Fibroblast of villous mesenchyme (primary cell): ENCODE measurements at places on chromosomes 12 and 14. TPM values are rescaled to one million over a fixed set of nuclear protein-coding genes. Genes with fewer than 3 reads are reported as not detected.

DNA sequence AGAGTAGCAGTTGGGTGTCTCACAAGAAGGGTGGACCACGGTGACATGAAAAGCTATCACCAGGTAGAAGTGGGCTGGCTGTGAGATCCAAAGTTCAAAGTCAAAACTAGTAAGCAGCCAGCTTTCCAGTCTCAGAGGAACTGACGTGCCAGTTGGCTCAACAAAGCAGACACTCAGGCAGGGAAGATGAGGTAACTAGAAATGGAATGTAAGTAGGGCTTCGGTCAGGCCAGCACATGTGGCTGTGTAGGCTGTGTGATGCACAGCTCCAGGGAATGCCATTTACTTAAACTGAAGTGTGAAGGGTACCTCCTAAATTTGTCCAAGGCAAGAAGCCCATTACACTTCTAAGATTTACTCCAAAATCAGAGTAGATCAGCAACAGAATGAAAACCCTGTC, 43.6 kb downstream of the PTPRR start:
- no peak for DNase-seq

GRCh38 chr14:70188322-70188658, 461 bp downstream of the SLC8A3 start:
- DNase-seq, result no peak

GRCh38 chr14:97977651-97978261, 1180.6 kb downstream of the VRK1 start:
- no peak for DNase-seq

- DNase-seq, result no peak
Observed at GRCh38 chr12:79317179-79317847, 373.5 kb downstream of the PAWR start.

DNA sequence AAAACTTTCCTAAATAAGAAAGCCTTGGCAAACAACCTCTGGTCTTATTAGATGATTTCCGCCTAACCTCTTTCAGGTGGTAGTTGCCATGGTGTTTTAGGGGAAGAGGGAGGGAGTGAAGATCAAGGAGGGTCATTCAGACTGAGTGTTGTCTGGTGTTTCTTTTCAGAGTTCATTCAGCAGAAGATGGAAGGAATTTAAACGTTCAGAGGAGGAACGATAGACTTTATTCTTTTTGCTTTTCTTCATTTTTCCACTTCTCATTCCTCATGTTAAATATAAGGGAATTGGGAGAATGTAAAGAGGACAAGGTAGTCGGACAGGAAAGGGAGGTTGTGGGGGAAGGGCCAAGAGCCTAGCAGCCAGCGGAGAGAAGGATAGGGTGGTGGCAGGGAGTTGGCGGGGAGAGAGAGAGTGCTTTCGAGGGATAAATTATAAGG, 17.4 kb upstream of the SALL2 start:
- no peak for DNase-seq

The TIGAR gene
- total RNA-seq, result 10.3 and 20.7 TPM in 2 replicates

DNA sequence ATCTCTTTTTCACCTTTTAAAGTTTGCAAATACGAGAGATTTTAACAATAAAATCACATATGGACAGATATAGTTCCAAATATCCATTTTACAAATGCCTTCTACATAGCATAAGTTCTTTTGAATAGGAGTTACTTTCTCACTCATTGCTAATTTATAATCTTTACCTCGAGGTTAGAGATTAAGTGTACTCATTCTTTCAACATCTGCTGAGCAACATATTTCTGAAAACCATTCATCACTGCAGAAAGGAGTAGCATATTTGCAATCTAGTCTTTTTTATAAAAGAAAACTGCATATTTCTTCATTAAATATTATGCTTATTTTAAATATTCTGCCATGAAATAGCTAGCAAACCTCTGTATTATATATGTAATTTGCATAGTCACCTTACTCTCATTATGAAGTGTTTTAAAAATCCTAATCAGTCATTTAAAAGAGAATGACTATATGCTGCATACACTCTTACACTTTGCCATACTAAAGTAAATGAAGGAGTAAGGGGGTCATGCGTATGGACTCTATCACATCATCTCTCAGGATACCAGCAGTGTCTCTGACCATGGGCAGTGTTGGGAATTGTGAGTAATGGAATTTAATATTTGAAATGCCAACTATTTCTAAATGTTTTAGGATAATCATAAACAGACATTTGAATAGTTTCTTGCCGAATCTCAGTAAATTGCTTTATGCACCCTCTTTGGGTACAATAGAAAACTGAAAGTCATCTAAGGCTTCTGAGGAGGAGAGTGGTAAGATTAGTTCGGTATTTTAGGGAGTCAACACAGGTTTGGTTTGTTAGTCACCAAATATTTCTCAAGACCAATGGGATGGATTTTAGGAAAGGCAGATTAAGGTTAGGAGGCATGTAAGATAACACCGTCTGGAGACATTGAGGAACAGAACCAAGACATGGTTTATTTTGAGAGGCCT, 524.8 kb upstream of the ATP2B1 start:
- DNase-seq, result peak; percentile 39

- no peak for DNase-seq
Observed at GRCh38 chr12:97288531-97288930, 174.1 kb upstream of the RMST start.

The KRR1 gene
- total RNA-seq, result 27.4 and 31.1 TPM in 2 replicates

DNA sequence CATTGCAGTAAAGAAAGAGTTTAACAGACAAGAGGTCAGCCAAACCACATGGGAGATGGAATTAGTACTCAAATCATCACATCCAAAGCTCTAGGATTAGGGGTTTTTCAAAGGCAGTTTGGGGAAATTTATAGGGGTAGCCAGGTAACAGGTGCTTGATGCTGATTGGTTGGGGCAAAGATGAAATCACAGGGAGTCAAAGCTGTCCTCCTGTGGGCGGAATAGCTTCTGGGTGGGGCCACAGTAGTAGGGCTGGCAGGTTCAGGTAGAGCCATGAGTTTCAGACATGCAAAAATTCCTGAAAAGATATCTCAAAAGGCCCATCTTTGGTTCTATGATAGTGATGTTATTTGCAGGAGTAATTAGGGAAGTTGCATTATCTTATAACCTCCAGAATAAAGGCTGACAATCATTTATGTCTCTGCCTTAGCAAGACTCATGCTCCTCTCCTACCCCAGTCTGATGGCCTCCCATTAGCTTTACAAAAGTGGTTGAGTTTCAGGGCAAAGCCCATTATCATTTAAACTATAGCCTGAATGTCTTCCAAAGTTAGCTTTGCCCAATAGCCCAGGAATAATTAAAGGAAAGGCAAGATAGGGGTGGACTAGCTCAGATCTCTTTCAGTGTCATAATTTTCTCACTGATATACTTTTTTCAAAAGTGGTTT, 42.1 kb upstream of the CNTN1 start:
- no peak for DNase-seq

GRCh38 chr12:91111366-91112325, at the start of gene LUM:
Gene LUM, minus strand, starts transcription at chr12:91111494. Its CDS starts 2,515 bp downstream, at chr12:91108979.
- peak; percentile 95 for DNase-seq

The CATSPERB gene
- total RNA-seq, result under 0.01 TPM in 1 of 2 replicates, not detected in the other

The PLEKHG7 gene
- not detected in 2 replicates for total RNA-seq

The TMPRSS12 gene
- under 0.01 TPM in 1 of 2 replicates, not detected in the other for total RNA-seq

DNA sequence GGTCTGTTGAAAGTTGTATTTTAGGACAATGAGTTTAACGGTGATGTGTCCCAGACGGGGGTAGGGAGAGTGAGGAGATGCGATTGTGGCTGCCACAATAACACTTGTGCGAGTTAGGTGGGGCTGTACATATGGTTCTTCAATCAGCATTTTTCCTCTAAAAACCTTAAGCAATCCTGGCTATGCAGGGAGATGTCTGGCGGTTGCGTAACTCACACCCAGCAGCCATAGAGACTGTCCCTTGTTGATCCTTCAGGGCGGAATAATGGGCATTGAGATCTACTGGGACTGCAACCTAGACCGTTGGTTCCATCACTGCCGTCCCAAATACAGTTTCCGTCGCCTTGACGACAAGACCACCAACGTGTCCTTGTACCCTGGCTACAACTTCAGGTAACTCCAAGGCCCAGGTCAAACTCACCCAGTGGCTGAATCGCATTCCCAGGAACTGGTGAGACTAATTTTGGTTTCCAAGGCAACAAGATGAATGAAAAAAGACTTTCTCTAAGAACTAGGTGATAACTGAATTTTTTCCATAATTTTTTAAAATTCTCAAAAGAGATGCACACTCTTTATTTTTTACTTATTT, 34.6 kb downstream of the P2RX7 start:
- DNase-seq, result peak; percentile 78

- DNase-seq, result no peak
Observed at GRCh38 chr12:1793426-1794210, 26.7 kb upstream of the LRTM2 start.

GRCh38 chr14:37195327-37195726, 2.4 kb upstream of the MIPOL1 start:
- DNase-seq, result peak; percentile 45

DNA sequence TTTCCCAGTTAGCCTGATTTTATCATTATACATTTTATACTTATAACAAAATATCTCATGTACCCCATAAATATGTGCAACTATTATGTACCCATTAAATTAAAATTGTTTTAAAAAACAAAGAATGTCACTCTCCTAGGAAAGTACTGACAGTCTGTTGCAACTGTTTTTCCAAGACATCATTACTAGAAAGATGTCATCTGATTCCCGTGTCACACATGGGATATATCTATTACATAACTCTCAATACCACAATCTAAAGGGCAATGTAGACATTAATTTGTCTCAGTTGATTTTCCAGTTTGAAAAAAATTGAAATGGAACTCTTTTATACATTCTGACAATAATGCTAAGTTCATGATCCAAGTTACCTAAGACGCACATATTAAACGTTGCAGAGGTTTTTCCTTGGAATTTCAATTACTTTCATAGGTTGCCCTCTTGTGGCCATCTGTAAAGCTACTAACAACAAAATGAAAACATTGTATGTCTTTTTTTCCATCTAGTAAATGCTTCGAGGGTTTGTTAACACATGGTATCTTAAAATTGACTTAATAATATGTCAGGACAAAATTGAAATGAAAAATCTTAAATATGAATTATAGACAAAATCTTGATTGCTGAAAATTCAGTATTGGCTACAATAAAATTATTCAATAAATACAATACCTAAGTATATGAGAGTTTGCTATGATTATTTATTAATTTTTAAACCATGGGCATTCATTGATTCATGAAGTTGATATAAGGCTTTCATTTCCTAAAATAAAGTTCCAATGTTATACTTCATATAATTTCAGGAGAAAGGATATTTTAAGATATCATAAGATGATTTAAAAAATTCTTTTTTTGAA, 131.6 kb downstream of the PPFIA2 start:
- peak; percentile 55 for DNase-seq

GRCh38 chr14:71320734-71321573, 413.7 kb downstream of the PCNX1 start:
- peak; percentile 75 for DNase-seq

The B3GNT4 gene
- total RNA-seq, result under 0.01 TPM in 2 replicates

The C12orf56 gene
- 0.64 and 0.86 TPM in 2 replicates for total RNA-seq

DNA sequence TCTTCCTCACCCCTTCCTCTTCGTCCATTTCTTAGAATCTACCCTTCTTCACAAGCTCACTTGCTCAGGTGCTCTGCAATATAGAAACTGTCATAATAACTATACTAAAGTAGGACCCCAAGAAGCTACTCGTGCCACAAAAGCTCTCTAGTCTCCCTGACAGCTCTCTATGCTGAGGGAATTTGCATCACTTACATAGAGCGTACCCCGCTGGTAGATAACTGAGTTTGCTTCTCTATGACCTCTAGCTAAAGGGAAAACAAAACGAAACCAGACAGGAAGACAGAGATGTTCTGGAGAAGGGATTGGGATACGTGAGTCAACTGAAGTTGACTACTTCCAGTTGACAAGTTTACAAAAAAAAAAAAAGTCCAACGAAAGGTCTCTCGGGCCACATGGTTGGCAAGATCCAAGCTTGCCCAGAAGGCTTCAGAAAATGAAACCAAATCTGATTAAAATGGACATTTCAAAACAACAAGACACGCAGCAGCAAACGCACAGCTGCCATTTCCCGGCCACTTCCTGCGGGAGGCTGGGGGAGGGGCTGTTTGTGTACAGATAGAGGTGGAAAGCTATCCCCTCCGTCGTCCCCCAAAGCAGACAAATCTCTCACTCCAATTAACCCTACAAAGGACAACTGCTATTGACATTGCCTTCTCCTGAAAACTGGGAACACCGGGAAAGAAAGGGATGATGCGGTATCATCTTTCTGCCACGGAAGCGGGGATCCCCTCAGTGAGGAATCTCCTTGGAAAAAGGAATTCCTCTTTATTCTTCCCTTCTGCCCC, 1.3 kb downstream of the BAZ2A start:
- DNase-seq, result peak; percentile 83

The HSPA2 gene
- total RNA-seq, result 83.4 and 165 TPM in 2 replicates

The KCNK10 gene
- not detected in 2 replicates for total RNA-seq

The OTUB2 gene
- total RNA-seq, result 0.97 and 1.3 TPM in 2 replicates

The LALBA gene
- total RNA-seq, result not detected in 2 replicates

DNA sequence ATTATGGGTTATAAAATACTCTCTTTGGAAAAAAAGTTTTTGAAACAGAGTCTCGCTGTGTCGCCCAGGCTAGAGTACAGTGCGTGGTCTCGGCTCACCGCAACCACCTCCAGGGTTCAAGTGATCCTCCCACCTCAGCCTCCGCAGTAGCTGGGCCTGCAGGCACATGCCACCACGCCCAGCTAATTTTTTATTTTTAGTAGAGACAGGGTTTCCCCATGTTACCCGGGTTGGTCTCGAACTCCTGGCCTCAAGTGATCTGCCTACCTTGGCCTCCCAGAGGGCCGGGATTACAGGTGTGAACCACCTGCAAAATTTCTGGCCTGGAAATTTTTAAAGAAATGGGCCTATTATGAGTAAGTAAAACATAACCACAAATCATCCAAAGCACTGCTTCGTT, 3.8 kb downstream of the USP15 start:
- DNase-seq, result no peak

The HVCN1 gene
- 5.6 and 5.8 TPM in 2 replicates for total RNA-seq

The DHRS2 gene
- 0.32 and 0.43 TPM in 2 replicates for total RNA-seq

GRCh38 chr12:75823475-75823874, 208.1 kb downstream of the PHLDA1 start:
- no peak for DNase-seq

GRCh38 chr14:75476274-75476995, 45.8 kb upstream of the BATF start:
- DNase-seq, result peak; percentile 74

DNA sequence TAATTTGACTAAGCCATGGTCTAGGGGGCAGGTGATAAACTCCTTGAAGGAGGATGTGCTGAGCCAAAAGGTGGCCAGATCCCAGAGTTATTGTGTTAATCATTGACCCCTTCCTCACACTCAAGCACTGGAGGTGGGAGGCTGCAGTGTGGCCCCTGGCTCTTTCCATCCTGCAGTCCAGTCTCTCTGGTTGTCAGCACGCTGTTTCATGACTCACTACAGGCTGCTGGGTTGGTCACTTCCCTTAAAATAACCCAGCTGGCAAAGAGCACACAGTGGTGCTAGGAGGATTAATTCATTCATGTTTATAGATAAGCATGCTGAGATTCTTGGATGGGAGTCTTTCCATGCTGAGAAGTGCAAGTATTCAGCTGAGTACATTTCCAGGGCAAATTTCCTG, 228.9 kb downstream of the ANO2 start:
- DNase-seq, result no peak

The TPPP2 gene
- not detected in 2 replicates for total RNA-seq

DNA sequence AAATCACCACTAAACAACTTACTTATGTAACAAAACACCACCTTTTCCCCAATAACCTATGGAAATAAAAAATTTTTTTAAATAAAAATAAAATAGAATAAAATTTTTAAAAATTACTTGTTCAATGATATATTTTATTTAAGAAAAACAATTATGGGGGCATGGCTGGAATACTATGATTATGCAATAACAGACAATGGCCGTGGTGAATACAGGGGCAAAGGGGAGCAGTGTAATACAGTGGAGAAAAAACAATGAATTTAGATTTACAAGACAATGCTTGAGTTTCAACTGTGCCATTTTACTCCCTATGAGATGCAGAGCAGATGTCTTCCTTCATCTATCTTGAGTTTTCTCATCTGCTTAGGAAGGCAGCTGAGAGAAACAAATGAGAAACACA, 72.9 kb downstream of the BLTP3B start:
- DNase-seq, result peak; percentile 53
